GDM1 (cell line): ENCODE measurements at places on chromosomes 5 and 9.

GRCh38 chr5:65834306-65834705, 92.1 kb upstream of the ERBIN start:
- DNase-seq, result no peak

GRCh38 chr5:148799737-148800527, 26.5 kb upstream of the ADRB2 start:
- no peak for DNase-seq

DNA sequence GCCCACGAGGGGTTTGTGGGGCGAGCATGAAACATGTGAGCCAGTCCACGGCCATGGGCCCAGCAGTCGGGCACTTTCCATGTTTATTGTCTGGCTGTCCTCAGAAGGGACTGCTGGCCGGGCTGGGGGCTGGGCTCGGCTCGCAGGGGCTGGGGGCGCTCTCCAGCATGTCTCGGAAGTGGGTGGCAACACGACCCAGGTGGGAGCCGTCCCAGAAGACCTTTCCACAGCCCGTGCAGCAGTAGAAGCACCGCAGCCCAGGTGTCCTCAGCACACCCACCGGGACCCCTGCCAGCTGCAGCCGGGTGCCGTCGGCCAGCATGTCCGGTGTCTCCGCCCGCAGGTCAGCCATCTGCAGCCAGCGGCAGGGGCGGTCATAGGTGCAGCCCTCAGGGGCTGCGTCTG, 4.8 kb upstream of the NRARP start:
- no peak for DNase-seq

GRCh38 chr5:127886081-127886480, 182.9 kb downstream of the CCDC192 start:
- DNase-seq, result no peak

DNA sequence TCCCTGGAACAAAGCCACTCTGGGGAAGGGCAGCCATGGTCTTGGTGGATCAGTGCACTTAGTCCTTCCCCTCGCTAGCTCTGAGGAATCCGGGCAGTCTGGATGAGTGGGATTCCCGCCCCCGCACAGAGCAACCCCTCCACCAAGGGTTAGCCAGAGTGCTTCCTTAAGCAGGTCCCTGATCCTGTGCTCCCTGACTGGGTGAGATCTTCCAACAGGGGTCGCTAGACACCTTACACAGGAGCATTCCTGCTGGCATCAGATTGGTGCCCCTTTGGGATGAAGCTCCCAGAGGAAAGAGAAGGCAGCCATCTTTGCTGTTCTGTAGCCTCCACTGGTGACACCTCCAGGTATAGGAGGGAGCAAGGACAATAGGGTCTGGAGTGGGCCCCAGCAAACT, 228.8 kb downstream of the AP3B1 start:
- DNase-seq, result no peak

GRCh38 chr9:36870960-36871359, 163.1 kb downstream of the PAX5 start:
- no peak for DNase-seq

DNA sequence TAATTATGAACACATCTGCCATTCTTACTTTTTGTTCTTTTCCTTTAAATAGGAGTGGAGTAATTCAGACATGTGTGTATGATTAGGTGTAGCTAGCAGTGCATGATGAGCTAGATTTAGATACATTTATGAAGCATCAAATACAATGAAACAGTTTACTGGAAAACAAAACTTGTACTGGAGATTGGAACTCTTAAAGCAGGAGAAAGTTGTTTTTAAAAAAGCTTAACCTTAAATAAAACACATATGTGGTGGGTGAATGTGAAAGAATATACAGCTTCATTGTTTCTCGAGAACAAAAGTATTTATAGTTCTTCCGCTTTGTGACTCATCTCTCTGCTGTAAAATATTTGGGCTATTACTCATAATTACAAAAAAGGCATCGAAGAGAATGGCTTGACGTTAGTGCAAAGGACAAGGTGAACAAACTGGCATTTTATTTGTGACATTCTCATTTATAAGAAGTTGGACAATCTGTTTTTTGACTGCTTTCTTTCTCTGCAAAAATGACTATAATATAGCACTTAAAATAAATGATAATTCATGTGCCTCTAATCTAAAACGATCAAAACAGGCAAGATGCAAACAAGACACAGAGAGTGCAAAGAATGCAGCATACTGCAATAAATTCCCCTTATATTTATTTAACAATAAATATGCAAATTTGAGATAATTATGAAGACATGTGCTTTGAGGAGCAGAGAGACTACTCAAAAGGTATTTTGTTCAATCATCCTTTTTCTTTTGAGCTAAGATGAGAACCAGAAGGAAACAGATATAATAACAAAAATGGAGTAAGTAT, 478.8 kb downstream of the CETN3 start:
- no peak for DNase-seq
